ENCODE measurements at places on chromosomes 1 and 21. TPM values are rescaled to one million over a fixed set of nuclear protein-coding genes. Genes with fewer than 3 reads are reported as not detected.

DNA sequence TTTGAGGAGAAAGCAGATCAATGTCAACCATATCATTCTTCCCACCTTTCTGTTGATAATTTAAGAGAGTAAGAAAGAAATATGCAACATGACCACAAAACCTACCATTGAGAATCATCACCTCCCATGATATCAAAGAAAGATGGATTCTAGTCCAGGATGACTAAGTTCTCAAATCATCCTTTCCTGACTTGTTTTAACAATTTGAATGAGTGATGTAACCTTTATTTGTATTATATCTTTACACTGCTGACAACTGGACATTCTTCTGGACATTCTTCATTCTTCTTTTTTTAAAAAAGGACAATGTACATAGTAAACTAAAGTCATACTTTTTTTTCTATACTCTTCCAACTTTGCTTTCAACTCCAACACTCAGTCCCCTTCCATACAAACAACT, 9.5 kb downstream of the PSMB4 start:
- H3K27me3 ChIP-seq = no peaks in the 10 kb centered on the region
- DNase-seq = no peak
- no peak overlapping the region for H3K27ac ChIP-seq
- no peak overlapping the region for H3K4me3 ChIP-seq
- H3K4me1 ChIP-seq = no peaks in the 10 kb centered on the region
- H3K36me3 ChIP-seq = peaks cover 88% of the 10 kb centered on the region

GRCh38 chr1:41773144-41773591, 145.6 kb downstream of the HIVEP3 start:
- no peak overlapping the region for H3K27ac ChIP-seq
- H3K36me3 ChIP-seq = no peaks in the 10 kb centered on the region
- no peak overlapping the region for H3K4me3 ChIP-seq

- no peaks in the 10 kb centered on the region for H3K4me1 ChIP-seq
- H3K36me3 ChIP-seq = no peaks in the 10 kb centered on the region
- DNase-seq = no peak
- no peak overlapping the region for H3K27ac ChIP-seq
- no peak overlapping the region for H3K4me3 ChIP-seq
- no peaks in the 10 kb centered on the region for H3K27me3 ChIP-seq
Measured at GRCh38 chr1:166289309-166290050, 122.7 kb upstream of the FAM78B start.

DNA sequence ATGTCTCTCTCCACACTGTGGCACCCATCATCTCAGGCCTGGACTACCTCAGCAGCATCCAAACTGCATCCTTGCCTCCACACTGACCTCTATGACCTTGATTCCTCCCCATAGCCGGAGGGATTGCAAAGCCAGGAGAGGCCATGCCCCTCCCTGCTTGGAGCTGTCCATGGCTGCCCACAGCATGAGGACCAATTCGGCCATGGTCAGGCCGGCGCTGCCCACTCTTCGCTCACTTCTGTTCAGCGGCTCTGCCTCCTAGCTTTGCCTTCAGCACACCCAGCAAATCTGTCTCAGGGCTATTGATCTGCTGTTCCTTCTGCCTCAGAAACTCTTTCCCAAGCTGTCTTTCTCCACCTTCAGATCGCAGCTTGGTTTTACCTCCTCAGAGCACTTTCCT, 94.5 kb downstream of the TNR start:
- no peaks in the 10 kb centered on the region for H3K27me3 ChIP-seq

The OR2M4 gene
- not detected for total RNA-seq

The LCE1A gene
- not detected for total RNA-seq

The CENPF gene
- 4.0 TPM for total RNA-seq
